ENCODE measurements at places on chromosomes 1 and 21.

GRCh38 chr1:229022595-229023333 is 248.1 kb upstream of the RAB4A start:
- DNase-seq = no peak

DNA sequence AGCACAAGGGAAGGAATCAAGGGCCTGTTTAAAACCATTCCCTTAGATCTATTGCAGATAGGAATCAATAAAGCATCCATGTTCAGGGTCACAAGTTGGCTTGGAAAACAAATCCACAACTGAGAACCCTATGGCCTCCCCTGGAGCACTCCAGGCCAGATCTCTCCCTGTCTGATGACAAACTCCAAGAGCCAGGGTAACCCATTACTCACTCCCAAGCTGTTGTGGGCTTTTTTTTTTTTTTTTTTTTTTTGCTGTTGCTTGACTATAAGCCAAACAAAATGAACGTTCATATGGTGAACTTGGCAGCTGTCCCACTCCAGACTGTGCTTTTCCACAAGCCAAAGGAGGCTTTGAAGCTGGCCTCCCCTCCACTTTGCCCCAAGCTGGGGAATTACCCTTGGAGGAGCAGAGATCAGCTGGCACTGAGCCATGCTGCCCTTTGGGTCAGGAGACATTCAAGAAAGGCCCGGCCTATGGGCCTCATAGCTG is 35.7 kb upstream of the VAV3 start:
- DNase-seq = no peak

- DNase-seq = no peak
Measured at GRCh38 chr1:199759268-199759730, 268.2 kb upstream of the NR5A2 start.

- peak; percentile 36 for DNase-seq
Measured at GRCh38 chr1:211329764-211330201, 3.1 kb downstream of the TRAF5 start.

- DNase-seq = no peak
Measured at GRCh38 chr1:200206761-200207160, 179.3 kb downstream of the NR5A2 start.

GRCh38 chr1:226882631-226883409 is 12.4 kb downstream of the PSEN2 start:
- DNase-seq = peak; percentile 54

DNA sequence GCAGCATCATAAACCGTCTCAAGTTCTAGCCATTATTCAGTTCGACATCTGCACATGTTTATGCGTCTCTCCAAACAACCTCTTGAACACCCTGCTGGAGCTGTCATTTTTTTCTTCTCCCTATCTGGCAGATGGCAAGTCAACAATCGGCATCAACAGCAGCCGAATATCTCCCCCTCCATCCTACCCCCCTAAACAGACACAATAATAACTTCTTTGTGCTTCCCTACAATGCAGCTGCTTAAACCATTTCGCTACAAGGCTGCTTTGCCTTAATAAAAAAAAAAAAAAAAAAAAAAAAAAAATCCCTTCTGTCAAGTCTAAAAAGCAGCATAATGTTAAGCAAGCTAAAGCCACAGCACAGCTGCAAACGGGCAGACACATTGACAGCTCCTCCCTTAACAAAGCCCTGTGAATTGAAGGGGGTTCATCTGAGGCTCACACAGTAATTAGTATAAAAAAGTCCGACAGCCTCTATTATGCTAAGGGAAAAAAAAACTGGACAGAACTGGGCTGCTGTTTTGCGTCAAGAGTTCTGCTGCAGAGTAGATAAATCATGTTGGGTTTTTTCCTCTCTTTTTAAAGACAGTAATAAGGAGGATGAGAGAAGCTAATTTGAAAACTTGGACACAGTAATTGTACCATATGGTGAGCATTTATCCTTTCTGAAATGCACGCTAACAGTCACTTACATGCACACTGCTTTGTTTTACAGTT is 136.4 kb downstream of the AKT3 start:
- no peak for DNase-seq

GRCh38 chr1:36555041-36555440 is 72.3 kb upstream of the CSF3R start:
- no peak for DNase-seq

- no peak for DNase-seq
Measured at GRCh38 chr1:53145942-53146708, 3.7 kb upstream of the SLC1A7 start.

- no peak for DNase-seq
Measured at GRCh38 chr1:178450871-178451270, 45.9 kb downstream of the CLEC20A start.

- DNase-seq = no peak
Measured at GRCh38 chr1:112720800-112721199, 5.7 kb upstream of the PPM1J start.

GRCh38 chr1:218942431-218942830 is 231.2 kb upstream of the LYPLAL1 start:
- DNase-seq = no peak

DNA sequence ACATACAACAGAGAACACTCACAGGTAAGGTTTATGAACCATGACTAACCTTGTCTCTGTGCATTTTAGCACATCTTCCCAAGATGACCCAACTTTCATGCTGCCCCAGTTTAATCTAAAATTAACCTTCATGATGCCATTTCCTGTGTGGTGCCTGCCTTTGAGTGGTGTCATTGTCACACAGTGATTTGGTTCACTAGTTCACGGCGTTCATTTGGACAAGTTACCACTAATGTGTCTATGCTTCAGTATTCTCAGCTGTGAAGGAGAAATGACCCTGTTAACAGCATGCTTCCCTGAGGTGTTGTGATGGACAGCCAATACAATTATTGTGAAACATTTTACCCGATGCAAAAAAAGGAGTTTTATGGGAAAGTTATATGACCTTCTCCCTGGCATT is 693.1 kb downstream of the RWDD3 start:
- DNase-seq = no peak

- DNase-seq = no peak
Measured at GRCh38 chr1:29233693-29234092, 2.6 kb upstream of the PTPRU start.

- DNase-seq = no peak
Measured at GRCh38 chr1:235838021-235838420, 28.7 kb downstream of the LYST start.

DNA sequence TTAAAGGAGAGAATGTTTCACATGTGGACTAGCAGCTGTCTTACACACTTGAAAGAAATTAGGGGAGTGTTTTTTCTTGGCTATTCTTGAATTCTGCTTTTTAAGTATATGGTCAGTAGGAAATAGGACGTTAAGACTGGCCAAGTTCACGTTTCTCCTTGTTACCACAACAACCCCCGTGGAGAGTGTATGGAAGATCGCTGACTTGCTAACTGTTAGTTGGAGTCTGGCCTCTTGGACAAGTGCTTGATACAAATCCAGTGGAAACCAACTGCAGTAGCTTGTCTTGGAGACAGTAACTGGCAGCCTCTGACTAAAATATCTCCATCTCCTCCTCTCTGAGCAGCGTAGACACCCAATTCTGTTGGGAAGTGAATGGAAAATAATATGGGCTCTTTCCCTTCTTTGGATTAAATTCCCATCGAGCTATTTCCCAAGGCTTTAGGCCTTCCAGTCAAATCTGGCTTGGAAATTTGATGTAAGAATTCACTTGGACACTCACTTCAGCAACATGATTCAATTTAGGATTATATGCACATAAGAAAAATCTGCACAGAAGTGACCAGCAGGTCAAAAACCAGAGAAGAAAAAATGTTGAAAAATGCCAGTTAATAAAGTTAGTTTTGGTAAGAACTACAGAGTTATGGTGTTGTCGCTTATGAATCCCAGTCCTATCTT is 3.6 kb upstream of the NFIA start:
- no peak for DNase-seq

- DNase-seq = no peak
Measured at GRCh38 chr1:201795066-201795465, 33.9 kb upstream of the IPO9 start.

DNA sequence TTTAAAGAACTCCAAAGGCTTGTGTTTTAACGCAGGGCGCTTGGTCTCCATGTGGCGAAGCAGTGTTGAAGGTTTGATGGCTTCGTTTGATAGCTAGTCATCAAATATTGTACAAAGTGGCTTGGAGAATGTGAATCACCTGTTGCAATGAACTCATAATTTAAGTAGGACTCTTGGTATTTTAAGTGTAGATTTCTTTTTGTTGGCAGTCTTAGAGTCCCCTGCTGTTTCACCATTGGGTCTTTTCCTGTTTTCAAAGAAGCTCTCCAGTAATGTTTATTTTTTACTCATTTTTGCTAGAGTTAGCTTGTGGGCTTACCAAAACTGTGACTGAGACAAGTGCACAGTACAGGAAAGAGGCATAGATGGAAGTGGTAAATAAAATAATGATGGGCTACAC is 26.2 kb downstream of the RASAL2 start:
- DNase-seq = no peak

DNA sequence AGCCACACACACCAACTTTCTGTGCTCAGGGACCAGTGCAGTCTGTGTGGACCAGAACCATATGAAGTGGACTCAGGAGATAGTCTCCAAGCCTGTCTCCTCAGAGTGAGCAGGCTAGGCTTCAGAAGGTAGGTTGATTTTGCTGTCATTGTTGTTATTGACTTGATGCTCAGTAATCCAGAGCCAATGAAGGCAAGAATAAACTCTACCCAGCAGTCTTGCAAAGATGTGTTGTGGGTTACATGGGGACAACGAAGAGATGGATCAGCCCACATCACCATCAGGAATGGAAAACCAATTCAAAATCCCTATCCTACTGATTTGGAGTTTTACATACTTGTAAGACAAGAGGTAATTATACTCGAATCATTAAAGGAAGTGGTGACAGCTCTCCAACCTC is 37.4 kb downstream of the PHC2 start:
- DNase-seq = no peak

DNA sequence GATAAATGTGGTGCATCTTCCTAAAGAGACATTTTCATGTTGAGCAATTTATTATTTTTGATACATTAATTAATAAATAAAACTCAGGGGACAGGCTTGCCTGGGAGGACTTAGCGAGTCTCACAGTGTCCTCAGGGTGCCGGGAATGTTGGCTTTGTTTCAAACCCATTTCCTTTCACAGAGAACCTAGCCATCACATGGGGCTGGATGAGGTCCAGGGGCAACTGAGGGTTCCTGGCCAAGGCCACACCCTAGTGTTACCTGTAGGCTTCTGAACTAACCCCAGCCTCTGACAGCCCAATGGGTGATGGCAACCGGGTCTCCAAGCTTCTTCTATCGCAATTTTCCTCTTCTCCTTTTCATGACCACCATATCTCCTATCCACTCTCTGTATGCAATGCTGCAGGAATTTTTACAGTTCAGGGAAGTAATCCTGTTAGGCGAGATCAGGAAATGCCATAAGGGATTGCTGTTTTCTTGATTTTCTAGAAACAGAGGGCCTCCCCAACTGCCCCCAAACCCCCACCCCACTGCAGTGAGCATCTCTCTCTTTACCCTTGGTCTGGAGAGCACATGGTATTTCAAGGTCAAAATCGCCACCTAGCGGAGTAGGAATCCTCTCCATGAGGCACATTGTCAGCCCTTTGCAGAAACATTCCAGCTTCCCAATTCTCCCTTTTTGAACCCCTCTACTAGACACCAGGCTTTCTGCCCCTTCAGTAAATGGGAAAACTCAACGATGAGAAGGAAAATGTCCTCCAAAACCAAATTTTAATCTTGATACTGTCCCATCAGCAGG is 22.1 kb upstream of the SMYD3 start:
- no peak for DNase-seq

- DNase-seq = no peak
Measured at GRCh38 chr1:212512816-212513559, 80.3 kb downstream of the NENF start.

GRCh38 chr1:64685765-64686341 is 59.0 kb upstream of the RAVER2 start:
- DNase-seq = no peak

- DNase-seq = no peak
Measured at GRCh38 chr21:32312976-32313375, 14.3 kb downstream of the MRAP start.

- DNase-seq = no peak
Measured at GRCh38 chr1:214917081-214917635, 165.4 kb upstream of the KCNK2 start.

DNA sequence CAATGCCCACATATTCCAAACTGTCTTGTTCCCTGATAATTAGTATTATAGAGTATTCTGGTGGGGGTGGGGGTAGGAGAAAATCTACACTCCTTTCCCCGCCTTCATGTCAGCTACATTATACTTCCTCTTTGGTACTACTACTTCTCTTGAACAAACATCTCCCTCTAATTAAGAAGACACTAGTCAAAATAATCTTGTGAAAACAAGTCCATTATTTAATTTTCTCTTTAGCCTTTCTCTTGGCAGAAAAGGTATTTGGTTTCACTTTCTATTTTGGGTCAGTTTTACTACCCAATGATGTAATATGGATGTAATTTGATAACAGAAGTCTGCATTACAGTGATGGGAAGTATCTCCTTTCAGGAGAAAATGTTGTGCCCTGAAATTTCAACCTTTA is 22.5 kb downstream of the NTMT2 start:
- no peak for DNase-seq

DNA sequence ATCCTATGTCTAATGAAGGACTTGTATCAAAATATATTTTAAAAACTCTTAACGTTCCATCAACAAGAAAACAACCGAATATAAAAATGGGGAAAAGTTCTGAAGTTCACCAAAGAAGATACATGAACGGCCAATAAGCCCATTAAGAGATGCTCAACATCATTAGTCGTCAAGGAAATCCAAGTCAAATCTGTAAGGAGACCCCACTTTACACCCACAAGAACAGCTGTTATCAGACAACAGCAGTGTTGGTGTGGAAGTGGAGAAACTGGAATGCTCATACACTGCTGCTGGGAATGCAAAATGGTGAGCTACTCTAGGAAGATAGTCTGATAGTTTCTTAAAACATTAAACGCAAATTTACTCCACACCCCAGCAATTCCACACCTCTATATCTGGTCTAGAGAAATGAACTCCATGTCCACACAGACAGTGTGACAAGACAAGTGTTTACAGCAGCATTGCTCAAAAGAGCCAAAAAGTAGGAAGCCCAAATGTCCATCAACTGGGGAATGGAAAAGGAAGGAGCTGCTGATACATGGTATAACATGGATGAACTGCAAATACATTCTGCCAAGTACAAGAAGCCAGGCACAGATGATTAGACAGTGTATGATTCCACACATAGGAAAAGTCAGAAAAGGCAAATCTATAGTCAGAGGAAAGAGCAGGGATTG is 18.5 kb downstream of the UBE2G2 start:
- no peak for DNase-seq

All from activated CD4-positive, alpha-beta T cell treated with anti-CD3 and anti-CD28 coated beads, Interleukin-2, amount 10 ng/mL, durations not matched to agents 7 days and 5 days (primary cell).